ENCODE measurements at places on chromosomes 3 and 15. TPM values are rescaled to one million over a fixed set of nuclear protein-coding genes. Genes with fewer than 3 reads are reported as not detected.

Gene TUSC7
- total RNA-seq: not detected

Gene MST1
- 27.9 TPM for total RNA-seq

Gene RFX7
- 44.4 TPM for total RNA-seq

Gene ZMYND10
- total RNA-seq: 1.2 TPM

Gene CYP19A1
- not detected for total RNA-seq

Gene IGDCC3
- not detected for total RNA-seq

Gene ARNT2
- 0.07 TPM for total RNA-seq

Gene GUCA1C
- not detected for total RNA-seq

Gene PLCL2
- 24.7 TPM for total RNA-seq

- no peak for DNase-seq
These were observed 733.6 kb downstream of the PLOD2 start for GRCh38 chr3:145427355-145427754.

DNA sequence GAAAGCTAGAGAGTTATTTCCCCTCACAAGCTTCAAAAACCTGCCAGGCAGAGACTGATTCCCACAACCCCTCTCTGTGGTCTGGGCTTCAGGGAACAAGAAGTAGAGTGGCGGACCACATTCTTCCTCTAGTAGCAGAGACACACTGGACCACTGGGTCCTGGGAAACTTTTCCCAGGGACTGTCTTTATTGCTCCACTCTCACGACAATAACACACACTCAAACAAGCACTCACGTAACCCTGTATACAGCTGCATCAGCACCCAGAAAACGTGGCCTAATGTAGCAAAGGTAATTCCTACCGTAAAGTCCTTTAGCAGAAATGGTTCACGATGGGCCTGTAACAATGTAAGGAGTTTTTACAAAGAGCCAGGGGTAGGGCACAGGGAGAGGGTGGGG is 27.6 kb downstream of the CPOX start:
- no peak for DNase-seq

DNA sequence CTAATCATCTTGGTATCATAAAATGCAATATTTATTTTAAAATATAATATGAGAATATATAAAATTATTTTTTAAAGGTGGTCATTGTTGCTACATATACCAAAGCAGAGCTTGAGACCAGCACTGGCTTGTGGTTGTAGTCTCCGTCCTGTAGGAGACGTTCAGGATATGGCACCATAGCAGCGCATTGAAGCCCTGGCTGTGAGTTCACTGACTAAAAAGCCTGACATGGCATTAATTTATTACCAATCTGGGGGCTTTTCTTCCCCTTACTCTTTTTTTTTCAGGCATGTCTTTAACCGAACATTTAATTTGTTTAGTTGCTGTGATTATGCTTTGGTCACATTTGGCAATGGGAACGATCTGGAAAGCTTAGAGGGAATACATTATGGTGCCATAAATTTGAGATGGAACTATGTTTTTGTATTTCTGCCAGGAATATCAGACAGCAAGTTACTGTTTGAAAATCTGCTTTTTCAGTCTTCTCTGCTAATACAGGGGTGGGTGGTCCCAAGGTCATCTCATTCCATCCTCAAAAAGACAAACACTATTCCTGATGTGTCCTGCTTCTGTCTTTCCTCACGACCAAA is 108.5 kb downstream of the ZIC4 start:
- no peak for DNase-seq

GRCh38 chr3:116947148-116947547 is 237.6 kb downstream of the TUSC7 start:
- DNase-seq: no peak

GRCh38 chr3:48367201-48367600 is 4.8 kb upstream of the FBXW12 start:
- no peak for DNase-seq

DNA sequence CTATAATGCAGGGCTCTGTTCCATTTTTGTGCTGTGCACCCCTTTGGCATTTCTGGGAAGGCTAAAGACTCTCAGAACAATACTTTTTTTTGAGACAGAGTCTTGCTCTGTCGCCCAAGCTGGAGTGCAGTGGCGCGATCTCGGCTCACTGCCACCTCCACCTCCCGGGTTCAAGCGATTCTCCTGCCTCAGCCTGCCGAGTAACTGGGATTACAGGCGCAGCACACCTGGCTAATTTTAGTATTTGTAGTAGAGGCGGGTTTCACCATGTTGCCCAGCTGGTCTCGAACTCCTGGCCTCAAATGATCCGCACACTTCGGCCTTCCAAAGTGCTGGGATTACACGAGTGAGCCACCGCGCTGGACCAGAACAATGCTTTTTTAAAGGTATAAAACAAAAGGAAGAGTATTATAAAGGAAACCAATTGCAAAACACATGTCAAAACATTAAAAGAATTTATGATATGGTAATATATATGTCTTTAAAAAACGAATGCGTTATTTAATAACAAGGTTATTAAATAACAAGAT is 999 bp downstream of the SQOR start:
- DNase-seq: no peak
